ENCODE measurements at places on chromosomes 13 and 19.

GRCh38 chr19:17268754-17269153 is 1.5 kb downstream of the BABAM1 start:
- no peak for DNase-seq

- DNase-seq, result no peak
These were observed 118.6 kb upstream of the ZNF536 start for GRCh38 chr19:30253581-30253996.

DNA sequence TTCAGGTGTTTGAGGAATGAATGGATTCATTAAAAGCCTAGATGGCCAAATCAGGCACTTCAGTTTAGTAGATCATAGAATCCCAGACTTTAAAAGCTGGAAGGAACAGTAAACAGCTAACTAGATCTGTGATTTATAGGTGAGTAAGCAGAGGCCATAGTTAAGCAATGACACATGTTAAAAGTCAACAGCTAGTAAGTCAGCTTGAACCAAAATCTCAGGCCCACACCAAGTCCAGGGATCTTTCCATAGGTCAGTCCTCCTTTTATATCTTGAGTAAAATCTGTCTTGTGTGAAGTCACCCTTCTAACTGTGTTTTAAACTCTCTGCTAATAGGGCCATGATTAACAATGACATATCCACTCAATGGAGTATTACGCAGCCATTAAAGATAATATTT is 275.5 kb upstream of the SOX21 start:
- no peak for DNase-seq

GRCh38 chr13:101120007-101120406 is 296.3 kb downstream of the NALCN start:
- DNase-seq, result no peak

DNA sequence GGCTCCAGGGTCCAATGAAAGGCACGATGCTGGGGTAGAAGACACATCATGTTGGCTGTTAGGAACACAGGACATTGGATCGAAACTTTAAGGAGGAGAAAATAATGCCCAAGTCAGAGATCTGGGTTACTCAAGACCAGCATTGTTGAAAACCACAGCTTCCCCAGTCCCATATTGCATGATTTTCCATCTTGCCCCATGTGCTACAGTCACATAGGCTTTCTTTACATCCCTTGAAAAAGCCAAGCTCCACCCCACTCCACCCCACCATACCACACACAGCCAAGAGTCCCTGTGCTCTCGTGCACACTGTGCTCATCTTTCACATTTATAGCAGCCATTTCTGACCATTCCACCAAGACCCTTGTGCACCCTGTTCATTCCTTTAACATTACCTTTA is 636.2 kb downstream of the DIAPH3 start:
- peak; percentile 40 for DNase-seq

Data from suppressor macrophage (primary cell).